Stimulated activated CD4-positive, alpha-beta T cell treated with anti-CD3 and anti-CD28 coated beads, Interleukin-1b, Interleukin-23, amount 100 ng/mL, for 48 hours (primary cell): ENCODE measurements at places on chromosomes 12 and 14.

- no peak for DNase-seq
Measured at GRCh38 chr14:76829650-76830421, 3.6 kb downstream of the LRRC74A start.

- no peak for DNase-seq
Measured at GRCh38 chr12:14618983-14619382, 51.3 kb upstream of the PLBD1 start.

DNA sequence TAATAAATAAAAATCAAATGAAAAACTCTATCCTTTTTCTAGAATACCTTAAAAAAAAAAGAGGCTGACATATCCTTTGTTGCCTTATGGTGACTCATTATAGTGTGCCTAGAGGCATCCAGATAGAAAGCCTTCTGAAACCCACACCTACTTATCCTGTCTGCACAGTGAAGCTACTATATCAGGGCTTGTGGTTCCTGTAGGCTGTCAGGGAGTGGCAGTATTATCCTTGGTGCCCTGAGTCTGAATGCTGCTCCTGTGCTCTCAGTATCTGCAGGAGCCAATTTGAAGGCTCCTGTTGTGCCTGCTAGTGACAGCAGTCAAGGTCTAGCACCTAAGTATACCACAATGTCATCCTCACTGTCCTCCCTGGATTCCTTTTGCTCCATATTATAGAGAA, 168.4 kb upstream of the AVPR1A start:
- no peak for DNase-seq

- DNase-seq: no peak
Measured at GRCh38 chr12:2341051-2341751, 288.4 kb downstream of the CACNA1C start.

- DNase-seq: no peak
Measured at GRCh38 chr12:93164103-93164880, 213.4 kb upstream of the NUDT4 start.

DNA sequence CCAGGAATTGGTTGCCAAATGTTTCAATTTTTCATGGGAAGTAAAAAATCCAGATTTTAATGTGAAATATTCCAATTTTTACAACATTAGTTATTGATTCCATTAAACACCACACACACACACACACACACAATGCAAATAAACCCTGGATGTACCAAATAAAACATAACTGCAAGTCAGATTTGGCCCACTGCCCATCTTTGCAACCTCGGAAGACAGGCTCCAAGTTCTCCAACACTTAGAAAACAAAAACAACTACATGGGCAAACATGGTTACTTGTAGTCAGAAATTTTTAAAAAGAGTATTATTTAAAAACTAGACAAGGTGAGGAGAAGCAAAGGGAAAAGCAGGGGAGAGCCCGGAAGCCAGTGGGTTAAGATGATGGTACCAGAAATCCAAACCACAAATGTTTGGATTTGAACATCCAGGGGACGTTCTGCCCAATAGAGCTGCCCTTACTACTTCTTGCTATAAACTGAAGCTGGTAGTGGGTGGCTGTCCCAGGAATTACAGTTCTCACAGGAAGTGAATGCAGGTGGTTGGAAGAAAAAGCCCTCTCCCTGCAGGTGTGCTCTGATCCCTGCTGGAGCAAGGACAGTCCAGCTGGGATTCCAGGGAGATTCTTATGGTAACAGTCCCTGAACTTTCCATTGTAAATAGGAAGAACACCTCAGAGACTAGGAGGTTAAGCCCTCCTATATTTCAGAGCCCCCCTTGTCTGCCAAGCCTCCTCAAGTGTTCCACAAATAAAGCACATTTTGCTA, 111.7 kb downstream of the SLC25A21 start:
- no peak for DNase-seq

DNA sequence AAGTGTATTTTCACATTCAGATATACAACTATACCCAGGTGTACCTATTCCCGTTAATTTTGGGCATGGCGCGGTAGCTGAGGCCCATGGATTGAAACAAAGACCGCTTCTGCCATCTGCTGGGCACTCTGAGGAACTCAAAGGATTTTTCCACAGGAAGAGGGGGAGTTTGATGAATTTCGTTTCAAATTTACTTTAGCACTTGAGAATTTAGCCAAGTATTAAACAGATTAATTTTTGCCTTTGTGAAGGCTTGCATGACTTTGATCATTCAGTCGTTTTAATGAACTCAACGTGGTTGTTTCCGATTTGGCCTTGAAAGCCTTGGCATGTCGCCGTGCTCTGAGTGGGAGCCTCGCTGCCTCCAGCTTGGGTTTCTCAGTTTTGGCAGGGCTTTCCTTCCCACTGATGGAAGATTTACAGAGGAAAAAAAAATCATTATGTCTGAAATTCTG, 153.2 kb upstream of the DDHD1 start:
- peak; percentile 37 for DNase-seq

GRCh38 chr14:85934123-85934885, 404.4 kb downstream of the FLRT2 start:
- peak; percentile 50 for DNase-seq

DNA sequence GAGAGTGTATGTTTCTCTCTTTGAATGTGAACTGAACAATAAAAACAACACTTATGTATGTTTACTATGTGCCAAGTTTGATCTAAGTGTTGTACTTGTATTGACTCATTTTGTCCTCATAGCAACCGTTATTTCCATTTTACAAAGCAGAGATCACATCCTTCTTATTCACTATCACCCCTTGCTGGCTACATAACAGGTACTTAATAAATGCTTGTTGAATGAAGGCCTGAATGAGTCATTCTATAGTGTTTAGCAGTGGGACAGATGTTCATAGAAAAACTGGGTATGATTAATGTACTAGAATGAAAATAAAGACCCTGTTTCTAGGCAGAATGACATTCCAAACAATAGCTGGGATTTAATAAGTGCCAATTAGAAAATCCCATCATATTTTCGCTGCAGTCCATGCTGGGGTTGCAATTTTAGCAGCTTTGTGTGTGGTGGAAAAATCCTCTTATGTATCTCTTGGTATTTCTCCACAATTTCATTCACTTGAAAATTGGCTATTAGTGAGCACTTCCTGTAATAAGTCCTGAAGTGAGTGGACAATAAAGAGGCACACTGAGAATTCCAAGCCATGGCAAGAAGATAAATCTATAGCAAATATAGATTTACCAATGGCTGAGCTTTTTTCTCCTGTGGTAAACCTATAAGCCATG, 86.0 kb downstream of the FAR2 start:
- DNase-seq: no peak

DNA sequence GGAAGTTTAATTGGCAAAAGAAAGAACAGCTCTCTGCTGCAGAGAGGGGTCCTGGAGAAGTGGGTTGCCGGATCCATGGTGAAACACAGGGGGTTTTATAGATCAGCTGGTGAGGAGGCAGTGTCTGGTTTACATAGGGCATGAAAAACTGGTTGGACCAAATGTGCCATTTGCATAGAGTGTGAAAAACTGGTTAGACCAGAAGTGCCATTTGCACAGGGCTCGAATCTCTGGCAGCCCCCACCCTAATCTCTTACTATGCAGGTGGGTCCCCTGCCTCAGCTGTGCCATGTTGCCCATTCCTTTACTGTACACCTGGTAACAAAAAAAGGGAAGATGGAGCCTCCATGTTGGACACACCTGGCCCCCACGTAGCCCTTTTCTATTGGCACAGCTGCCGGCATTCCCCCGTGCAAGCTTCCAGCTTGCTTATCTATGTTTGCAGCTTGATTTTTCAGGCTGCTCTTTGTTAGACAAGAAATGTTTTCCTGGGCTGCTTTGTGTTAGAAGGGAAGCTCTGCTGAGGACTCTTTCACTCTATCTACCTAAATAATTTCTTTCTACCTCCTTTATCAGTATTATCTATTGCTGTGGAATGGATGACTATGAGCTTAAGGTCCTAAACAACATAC, 61.1 kb upstream of the TMEM132D start:
- no peak for DNase-seq

- DNase-seq: no peak
Measured at GRCh38 chr14:81268016-81268416, 47.3 kb upstream of the GTF2A1 start.

- no peak for DNase-seq
Measured at GRCh38 chr14:47857646-47858045, 182.2 kb upstream of the MDGA2 start.

DNA sequence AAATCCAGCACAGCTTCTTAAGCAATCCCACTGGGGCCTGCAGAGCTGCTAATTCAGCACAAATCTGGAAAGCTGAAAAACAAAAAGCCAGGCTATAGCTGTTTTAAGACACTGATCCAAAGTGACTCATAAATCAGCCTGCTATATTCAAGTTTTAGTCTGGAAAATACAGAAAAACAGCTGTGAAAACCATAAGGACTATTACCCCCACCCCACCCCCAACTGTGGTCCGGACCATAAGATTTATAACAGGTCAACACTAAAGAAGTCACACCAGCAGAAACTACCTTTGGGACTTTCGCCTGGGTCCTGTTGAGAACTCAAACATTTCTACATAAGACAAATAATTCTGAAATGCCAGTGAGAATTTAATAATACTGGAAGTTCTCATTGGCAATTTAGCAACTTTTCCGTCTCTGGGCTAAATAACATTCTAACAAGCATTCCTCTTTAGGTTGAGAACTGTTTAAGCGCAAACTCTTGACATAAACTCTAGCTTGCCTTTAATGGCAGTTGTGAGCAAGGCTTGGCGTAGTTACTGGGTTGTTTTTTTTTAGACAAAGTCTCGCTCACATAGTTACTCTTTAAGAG, 3.3 kb downstream of the LRIG3 start:
- no peak for DNase-seq
